Fibroblast of villous mesenchyme (primary cell): ENCODE measurements at places on chromosomes 4 and X.

DNA sequence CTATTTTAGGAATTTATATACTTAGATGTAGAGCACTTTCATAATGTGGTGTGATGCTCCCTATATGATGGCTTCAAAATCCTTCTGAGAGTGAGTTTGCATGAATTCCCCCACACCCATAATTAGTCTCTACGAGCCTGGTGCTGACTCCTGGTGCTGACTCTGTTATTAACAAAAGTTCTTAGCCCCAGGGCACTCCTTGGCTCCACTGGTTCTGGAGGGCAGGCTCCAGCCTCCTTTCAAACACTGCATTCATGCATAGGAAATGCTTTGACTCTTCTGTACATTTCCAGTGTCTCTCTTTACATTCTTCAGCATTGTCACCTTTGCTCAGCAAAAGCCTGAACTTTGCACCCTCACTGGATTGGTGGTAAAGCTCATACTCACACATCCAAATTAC lies 64.0 kb downstream of the LNX1 start:
- DNase-seq, result no peak

GRCh38 chr4:3232871-3233271 lies 16.1 kb upstream of the MSANTD1 start:
- no peak for DNase-seq

DNA sequence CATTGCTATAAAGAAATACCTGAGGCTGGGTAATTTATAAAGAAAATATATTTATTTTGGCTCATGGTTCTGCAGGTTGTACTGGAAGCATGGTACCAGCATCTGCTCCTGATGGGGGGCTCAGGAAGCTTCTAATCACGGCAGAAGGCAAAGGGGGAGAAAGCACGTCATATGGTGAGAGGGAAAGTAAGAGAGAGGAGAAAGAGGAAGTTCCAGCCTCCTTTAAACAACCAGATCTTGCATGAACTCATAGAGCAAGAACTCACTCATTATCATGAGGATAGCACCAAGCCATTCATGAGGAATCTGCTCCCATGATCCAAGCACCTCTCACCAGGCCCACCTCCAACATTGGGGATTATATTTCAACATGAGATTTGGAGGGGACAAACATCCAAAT lies 125.0 kb upstream of the GRPR start:
- DNase-seq, result no peak

DNA sequence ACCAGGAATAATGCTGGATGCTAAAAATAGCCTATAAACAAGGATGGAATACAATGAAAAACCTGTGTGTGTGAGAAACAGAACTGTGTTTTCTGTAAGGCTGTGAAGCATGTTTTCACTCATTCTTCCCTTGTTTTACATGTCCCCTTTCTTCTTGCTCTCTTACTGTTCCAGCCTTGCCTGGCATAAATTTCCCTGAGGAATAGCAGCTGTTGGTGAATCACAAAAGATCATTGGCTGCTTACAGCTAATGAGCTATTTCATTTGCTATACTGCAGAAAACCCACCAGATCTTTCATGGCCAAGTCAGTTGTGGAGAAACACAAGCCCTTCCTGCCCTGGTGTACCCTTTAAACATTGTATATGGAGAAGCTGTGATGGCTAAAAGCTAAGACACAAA lies 91.1 kb downstream of the LDB2 start:
- no peak for DNase-seq

DNA sequence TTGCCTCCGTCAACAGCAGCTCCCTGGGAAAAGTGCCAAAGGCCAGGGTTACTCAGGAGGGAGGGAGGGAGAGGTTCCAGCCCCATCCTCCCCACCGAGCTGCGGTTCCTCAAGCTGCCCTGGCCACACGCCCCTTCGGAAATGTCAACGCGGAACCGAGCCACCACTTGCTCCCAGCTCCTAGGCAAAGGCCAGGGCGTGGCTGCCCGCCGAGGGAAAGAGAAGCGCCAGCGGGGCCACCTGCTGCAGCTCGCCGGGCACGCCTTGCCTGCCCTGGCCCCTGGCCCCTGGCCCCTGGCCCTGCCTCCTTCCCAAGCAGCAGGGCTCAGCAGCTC lies 15.3 kb downstream of the SLC6A8 start:
- peak; percentile 58 for DNase-seq

- DNase-seq, result no peak
Observed at GRCh38 chr4:95533254-95533653, 15.5 kb downstream of the UNC5C start.

DNA sequence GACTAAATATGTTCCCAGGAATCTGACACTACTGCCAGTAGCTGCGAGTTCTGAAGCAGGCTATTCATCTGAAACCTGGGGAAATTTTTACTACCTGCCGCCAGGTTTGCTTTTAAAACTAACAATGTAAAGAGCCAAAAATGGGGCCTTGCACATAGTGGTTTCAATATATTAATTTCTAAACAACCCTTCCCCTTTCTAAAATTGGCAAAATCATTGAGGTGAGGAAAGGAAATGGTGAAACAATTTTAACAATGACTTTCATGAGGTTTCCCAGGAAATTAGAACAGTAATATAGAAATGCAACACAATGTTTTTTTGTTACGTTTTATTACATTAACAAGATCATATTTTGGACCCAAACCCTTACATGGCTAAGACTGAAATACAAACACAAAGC lies 21.3 kb downstream of the FANCB start:
- no peak for DNase-seq

DNA sequence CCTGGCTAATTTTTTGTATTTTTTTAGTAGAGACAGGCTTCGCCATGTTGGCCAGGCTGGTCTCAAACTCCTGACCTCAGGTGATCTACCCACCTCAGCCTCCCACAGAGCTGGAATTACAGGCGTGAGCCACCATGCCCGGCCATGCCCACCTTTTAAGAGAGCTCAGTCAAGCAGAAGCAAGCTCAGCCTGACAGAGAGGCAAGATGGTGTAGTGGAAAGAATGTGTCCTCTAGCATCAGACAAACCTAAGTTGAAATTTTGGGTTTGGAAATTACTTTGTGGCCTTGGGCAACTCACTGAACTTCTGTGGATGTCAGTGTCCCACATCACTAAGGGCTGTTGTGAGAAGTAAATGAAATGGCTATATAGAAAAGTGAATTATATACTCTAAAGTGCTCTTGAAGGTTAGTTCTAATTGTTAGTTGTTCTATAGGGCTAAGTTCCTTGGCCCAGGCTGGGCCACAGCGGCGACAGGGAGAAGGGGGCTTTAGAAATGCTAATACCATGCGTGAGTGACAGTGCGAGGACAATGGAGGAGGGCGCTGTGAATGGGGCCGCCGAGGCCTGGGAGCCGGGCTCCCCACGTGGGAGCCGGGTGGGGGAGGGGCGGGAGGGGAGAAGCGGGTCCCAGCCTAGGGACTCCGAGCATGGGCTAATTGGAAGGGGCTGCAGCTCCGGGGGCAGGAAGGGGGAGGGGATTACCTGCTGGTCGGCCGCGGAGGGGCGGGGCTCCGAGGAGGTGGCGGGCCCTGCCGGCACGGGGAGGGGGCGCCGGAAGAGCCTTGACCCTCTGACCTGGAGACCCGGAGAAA lies 15.6 kb downstream of the PJA1 start:
- no peak for DNase-seq

GRCh38 chr4:166518315-166518714 lies 645.3 kb downstream of the TLL1 start:
- DNase-seq, result no peak

DNA sequence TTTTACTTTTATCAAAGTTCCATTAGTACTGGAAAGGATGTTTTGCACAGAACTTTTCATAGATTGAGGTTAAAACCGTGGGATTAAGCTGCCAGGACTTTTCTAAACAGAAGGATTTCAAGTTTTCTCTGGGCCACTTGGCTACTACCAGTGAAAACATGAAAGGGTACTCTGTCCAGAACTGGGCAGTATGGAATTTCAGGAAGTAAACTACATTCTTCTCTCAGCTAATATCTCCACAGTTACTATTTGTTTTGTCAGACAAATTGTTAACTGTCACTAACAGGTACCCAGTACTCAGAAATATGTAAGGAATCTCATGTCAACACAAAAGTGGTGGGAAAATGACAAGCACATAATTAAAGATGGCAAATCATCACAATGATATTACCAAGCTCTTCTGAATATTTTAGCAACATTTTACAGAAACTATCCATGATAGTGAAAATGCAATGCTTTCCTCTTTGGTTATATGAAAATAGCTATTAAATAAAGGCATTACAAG lies 454.4 kb downstream of the C4orf33 start:
- DNase-seq, result no peak

GRCh38 chr4:144709159-144709558 lies 63.2 kb downstream of the HHIP start:
- peak; percentile 28 for DNase-seq

GRCh38 chrX:19370061-19370460 lies 26.3 kb downstream of the PDHA1 start:
- DNase-seq, result no peak

GRCh38 chrX:110795645-110796406 lies at the start of gene CHRDL1:
Gene CHRDL1, minus strand, starts transcription at chrX:110795817. Its CDS starts 3,636 bp downstream, at chrX:110792181.
- DNase-seq, result no peak

GRCh38 chr4:106624671-106625070 lies 256.1 kb upstream of the GIMD1 start:
- no peak for DNase-seq

DNA sequence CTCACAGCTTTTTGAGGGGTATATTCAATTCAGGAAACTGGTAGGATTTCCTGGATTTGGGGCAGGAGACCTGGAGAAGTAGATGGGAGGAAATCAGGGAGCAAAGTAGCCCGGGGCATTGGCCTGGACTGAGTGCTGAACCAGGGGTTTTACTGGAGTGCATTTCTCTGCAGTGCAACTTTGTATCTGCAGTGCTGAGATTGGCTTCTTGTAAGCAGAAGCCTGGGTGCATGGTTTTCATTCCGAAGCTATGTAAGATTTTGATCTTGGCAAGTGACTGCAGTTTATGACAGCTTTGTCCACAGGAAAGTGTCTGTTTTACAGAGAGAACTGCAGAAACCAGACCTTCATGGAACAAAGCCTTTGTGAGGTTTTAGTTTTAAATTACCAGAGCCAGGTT lies 158.3 kb downstream of the SPCS3 start:
- peak; percentile 29 for DNase-seq

DNA sequence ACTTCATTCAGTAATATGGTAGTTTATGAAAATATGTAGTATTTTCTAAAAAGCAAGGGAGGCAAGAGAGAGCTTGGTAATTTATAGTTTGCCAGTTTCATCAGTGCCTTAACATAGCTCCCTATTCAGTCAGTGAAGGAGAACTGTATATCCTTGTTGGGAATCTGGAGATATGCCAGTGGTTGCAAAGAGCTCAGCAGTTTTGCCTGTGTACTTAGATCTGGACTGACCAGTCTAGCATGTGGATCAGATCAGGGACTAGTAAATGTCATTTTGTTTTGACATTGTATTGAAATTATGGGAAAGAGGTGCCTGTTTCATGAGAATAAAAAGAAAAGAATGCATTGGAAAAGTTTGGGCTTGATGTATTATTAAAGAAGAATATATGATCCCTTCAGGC lies 88.6 kb downstream of the ZIC3 start:
- no peak for DNase-seq

DNA sequence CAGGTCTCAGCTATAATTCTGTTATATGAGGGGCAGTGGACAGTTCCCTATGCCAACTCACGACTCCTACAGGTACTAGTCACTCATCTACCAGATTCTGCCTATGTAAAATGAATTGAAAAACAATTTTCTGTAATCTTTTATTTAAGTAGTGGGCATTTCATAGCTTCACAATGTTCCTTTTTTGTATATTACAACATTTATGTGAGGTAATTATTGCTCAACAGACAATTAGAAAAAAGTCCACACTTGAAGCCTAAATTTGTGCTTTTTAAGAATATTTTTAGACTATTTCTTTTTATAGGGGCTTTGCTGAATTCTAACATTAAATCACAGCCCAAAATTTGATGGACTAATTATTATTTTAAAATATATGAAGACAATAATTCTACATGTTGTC lies 20.4 kb downstream of the EREG start:
- DNase-seq, result no peak

- DNase-seq, result peak; percentile 65
Observed at GRCh38 chrX:47321386-47321785, 49.0 kb upstream of the ZNF157 start.

DNA sequence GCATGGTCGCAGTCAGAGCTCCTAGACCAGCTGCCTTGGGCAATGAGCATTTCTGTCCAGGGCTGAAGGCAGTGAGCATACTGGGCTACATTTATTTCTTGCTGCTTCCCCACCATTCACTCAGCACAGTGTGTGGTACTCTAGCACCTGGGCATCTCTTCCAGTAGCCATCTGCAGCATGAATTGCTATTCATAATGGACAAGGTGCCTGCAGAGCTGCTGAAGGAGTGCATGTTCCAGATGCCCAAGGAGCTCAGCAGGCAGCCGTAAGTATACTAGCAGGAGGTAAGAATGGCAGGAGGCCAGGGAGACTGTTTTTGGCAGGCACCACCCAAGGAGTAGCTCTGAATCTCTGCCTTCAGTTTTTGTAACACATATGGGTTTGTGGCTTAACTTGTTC lies 110.4 kb upstream of the RXFP1 start:
- DNase-seq, result no peak

GRCh38 chr4:101287324-101287723 lies 60.0 kb downstream of the PPP3CA start:
- no peak for DNase-seq

- DNase-seq, result no peak
Observed at GRCh38 chr4:48129307-48130014, 4.6 kb downstream of the TXK start.

- no peak for DNase-seq
Observed at GRCh38 chr4:180860089-180860720, 1383.0 kb upstream of the TENM3 start.

GRCh38 chr4:156779042-156779441 lies 192.6 kb downstream of the PDGFC start:
- no peak for DNase-seq

GRCh38 chr4:166012129-166013030 lies 139.3 kb downstream of the TLL1 start:
- no peak for DNase-seq

DNA sequence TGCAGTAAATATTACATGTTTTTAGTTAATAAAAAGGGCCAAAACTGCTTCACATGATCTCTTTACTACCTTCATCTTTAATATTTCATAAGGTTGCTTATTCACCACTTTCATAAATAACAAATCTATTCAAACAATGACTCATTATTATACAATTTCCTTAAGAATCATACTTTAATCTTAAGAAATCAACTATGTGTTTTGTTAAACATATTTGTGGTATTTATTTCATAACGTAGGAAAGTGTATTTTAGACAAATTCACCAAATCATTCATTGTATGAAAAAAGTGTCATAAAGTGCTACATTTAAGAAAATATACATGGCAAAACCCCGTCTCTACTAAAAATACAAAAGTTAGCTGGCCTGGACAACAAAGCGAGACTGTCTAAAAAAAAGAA lies 150.5 kb upstream of the RXFP1 start:
- DNase-seq, result no peak

- no peak for DNase-seq
Observed at GRCh38 chrX:110683925-110684324, 111.7 kb downstream of the CHRDL1 start.

DNA sequence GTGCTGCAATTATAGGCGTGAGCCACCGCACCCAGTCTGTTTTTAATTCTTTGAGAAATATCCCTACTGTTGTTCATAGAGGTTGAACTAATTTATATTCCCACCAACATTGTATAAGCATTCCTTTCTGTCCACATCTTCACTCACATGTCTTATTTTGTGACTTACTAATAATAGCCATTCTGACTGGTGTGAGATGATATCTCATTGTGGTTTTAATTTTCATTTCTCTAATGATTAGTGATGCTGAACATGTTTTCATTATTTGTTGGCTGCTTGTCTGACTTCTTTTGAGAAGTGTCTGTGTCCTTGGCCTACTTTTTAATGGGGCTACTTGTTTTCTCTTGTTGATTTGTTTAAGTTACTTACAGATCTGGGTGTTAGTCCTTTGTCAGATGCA lies 310.9 kb upstream of the MAOA start:
- peak; percentile 4 for DNase-seq
